Mononuclear cell (primary cell): ENCODE measurements at places on chromosomes 2 and 18. TPM values are rescaled to one million over a fixed set of nuclear protein-coding genes. Genes with fewer than 3 reads are reported as not detected.

RAPGEF4 gene
- total RNA-seq, result 2.4 TPM

PRKAG3 gene
- not detected for total RNA-seq

PTCD3 gene
- total RNA-seq, result 167 TPM

SERPINB12 gene
- total RNA-seq, result not detected

CCDC74A gene
- 0.84 TPM for total RNA-seq

ANKAR gene
- total RNA-seq, result 13.9 TPM

THSD7B gene
- not detected for total RNA-seq

PLEKHH2 gene
- total RNA-seq, result 2.3 TPM

RTN4 gene
- total RNA-seq, result 76.5 TPM

DNAJC5G gene
- not detected for total RNA-seq

TMEM169 gene
- 0.42 TPM for total RNA-seq

NT5C1B gene
- not detected for total RNA-seq

MYOM1 gene
- total RNA-seq, result 0.94 TPM

ABCB6 gene
- 1.3 TPM for total RNA-seq

TM4SF20 gene
- total RNA-seq, result not detected

PSME4 gene
- total RNA-seq, result 141 TPM

FLACC1 gene
- 9.6 TPM for total RNA-seq

PTPRN gene
- 1.3 TPM for total RNA-seq

MAPK4 gene
- not detected for total RNA-seq

THOC1 gene
- total RNA-seq, result 161 TPM

EPHA4 gene
- 19.0 TPM for total RNA-seq

SAG gene
- 0.21 TPM for total RNA-seq

ASXL3 gene
- total RNA-seq, result under 0.01 TPM

RIT2 gene
- not detected for total RNA-seq

FKBP7 gene
- total RNA-seq, result 0.21 TPM

SULT1C4 gene
- 0.21 TPM for total RNA-seq

ADAM23 gene
- total RNA-seq, result 0.94 TPM

TLX2 gene
- total RNA-seq, result 0.10 TPM

CCDC195 gene
- not detected for total RNA-seq

FAM237A gene
- not detected for total RNA-seq

CHRND gene
- not detected for total RNA-seq

MAP3K19 gene
- not detected for total RNA-seq

IL1R1 gene
- 2.6 TPM for total RNA-seq

BBS5 gene
- 0.21 TPM for total RNA-seq

IGFBP5 gene
- total RNA-seq, result 0.21 TPM

TTC31 gene
- 14.0 TPM for total RNA-seq

CNDP1 gene
- not detected for total RNA-seq

KCNIP3 gene
- total RNA-seq, result not detected

SLC19A3 gene
- total RNA-seq, result not detected

SLC8A1 gene
- 51.2 TPM for total RNA-seq

CFC1 gene
- not detected for total RNA-seq

CFAP65 gene
- 0.10 TPM for total RNA-seq

GALNT13 gene
- total RNA-seq, result 0.21 TPM
